Choroid plexus epithelial cell (primary cell): ENCODE measurements at places on chromosomes 7 and 10.
A peak's percentile ranks its signal among the peaks of the same experiment; 100 is the strongest.

GRCh38 chr10:28915989-28916588 lies 238.8 kb downstream of the BAMBI start:
- DNase-seq: no peak

GRCh38 chr7:74063223-74063641 lies 20.4 kb upstream of the LIMK1 start:
- DNase-seq: no peak

DNA sequence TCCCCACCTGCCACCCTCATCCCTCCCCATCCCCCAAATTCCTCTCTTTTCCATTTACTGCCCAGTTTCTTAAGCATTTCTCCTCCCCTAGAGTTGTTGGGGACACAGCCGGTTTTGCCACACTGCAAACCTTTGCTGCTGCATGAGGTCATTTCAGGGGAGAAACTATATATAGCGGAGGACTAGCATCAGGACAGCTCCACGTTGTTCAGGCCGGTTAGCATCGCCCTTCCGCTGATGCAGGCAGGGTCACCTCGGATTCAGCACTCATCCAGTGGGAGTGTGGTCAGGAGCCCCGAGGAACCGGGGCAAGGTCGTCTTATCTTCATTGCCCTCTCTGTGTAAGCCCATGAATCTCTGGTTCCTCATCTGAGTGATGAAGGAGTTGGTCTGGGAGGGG lies 15.6 kb downstream of the UBTD1 start:
- DNase-seq: no peak

- peak; percentile 4 for DNase-seq
Measured at GRCh38 chr10:18437486-18437885, 213.9 kb downstream of the NSUN6 start.

DNA sequence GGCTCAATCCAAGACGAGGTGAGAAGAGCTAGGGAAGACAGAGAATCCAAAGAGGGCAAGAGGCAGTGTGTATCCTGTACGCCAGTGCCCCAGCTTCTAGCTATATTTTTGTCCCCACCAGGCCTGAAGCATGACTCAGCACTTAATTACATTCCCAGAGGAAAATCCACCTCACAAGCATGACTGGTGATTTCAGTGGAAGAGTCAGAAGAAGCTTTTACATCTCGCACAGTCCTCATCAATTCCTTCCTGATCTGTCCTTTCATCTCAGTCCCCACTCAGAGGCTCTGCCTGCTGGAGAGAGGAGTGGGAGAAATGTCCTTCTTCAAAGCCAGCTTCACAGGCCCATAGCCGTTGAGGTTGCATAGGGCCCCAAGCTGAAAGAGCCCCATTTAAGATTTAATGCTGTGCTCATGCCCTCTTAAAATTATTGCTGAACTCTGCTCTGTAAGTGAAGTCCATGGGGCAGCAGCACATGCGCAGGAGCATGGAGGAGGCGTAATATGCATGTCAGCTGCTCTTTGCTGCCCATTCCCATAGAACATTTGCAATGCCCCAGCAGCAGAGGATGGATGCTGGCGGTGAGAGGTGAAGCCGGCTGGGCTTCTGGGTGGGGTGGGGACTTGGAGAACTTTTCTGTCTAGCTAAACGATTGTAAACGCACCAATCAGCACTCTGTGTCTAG lies 39.0 kb upstream of the AOAH start:
- no peak for DNase-seq

DNA sequence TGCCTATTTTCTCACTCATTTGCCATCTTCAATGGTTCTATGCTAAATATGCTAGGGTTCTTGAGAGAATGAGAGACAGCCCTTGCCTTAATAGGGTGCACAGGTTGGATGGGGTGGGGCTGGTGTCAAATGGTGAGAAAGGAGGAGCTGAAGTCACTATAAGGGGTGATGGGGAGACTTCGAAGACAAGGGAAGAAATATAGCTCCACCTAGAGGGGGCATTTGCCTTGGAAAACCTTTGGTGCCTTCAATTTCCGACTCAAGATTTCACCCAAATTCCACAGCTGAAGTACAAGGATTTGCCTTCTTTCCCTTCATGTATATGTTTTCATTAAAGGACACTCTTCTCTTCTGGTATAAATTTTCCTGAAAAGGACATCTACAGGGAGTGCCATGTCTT lies 5.6 kb downstream of the PTN start:
- DNase-seq: peak; percentile 11

DNA sequence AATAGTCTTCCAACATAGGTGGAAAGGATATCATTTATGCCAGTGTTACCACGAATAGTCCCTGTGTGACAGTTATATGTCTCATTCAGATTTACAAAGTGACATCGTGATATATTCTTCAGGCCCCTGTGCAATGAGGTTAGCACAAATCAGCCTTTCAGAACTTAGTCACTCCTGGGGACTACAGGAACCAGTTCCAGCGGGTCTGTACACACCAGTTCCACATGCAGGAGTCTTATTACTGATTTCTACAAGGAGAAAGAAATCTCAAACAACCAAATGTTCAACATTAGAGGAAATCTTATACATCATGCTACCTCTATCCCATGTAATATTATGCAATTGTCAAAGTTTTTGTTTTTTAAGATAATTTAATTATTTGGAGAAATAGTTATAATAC lies 4.4 kb upstream of the WDR91 start:
- DNase-seq: no peak

DNA sequence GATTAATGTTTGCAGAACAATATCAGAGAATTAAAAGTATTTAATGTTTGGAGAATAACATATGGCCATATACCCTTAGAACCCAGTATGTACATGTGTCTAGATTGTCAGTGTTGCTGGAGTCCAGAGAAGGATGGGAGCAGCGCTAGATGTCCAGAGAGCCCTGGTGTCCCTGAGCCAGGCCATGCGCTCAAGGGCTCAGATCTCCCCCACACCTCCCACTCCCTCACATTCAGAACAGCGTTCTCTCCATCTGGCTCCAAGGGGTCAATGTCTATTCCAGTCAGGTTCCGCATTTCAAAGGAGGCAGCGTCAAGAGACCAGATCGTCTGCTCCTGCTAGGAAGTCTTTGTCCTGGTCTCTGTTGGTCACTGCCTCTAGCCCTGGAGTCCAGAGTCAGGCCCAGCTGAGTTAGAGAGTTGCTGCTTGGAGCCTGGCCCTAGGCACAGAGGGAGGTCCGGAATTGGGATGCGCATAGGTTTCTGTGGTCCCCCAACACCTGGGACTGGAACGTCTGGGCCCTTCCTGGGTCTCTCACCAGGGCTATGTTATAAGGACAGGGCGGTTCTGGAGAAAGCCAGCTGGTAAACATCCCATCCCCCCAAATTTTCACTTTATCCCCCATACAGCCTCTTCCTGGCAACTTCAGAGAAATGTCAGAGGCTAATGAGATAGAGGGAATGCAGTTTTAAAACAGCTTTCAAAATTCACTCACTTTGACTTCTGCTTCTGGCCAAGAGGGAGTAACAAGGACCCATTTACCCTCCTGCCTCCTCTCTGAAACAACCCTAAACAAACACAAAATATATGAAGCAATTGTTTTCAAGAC lies 6.5 kb upstream of the WDR86 start:
- DNase-seq: no peak

DNA sequence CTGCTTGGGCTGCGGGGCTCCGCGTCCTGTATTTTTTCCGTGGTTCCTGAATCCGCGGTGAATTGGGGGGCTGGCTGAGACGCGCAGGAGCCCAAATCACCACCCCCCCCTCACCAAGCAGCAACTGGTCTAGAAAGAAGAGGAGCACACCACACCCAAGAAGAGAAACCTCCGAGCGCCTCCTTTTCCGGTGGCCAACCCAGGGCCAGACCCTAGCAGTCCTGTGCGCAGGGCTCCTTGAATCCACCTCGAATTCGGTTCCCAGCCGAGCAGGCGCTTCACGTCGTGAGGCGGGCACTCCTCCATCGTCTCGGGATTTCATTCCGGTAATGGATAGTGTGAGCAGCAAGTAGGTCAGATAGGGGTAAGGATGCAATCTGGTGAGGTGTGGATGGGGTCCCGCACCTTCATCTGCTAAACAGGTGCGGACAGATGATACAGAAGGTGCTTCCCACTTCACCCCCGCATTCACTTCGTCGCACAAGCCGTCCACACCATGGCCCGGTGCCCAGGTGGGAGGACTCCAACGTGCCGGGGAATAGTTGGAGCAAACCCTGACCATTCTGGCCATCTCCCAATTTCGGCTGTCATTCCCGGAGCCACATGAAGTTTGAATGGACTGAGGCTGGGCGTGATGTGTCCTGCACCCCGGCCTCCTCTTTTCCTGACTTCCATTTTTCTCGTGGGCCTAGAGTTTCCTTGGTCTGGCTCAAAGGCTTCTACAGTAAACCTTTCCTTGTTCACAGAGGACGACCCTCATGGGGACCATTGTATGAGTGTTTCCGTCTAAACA lies 19.8 kb upstream of the ZNF273 start:
- DNase-seq: no peak

- no peak for DNase-seq
Measured at GRCh38 chr10:89648074-89648473, 3.0 kb upstream of the PANK1 start.

- DNase-seq: peak; percentile 38
Measured at GRCh38 chr7:87474533-87475358, 734 bp downstream of the ABCB4 start.

GRCh38 chr10:81873231-81873931 lies 1.6 kb upstream of the NRG3 start:
- DNase-seq: no peak

DNA sequence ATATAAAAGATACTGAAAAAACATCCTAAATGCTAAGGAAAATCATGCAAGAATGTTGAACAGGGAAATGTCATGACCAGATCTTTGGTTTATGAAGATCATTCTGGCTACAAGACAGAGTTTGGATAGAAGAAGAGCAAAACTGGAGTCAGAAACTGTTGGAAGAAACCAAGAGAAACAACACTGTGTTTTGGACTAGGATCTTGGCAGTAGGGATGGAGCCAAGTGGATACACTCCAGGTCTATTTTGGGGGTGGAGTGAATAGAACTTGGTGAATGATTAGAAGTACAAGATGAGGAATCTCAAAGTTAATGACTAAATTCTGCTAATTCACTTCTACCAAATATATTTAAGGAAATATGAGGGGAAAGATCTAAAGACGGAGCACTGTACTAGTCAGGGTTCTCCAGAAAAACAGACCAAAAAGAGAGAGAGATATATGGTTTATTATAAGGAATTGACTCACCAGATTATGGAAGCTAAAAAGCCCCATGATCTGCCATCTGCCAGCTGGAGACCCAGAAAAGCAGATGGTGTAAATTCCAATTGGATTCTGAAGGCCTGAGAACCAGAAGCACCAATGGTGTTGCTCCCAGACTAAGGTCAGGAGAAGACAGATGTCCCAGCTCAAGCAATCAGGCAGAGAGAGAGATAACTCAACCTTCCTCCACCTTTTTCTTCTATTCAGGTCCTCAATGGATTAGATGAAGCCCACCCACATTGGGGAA lies 254.9 kb downstream of the TRIL start:
- no peak for DNase-seq

- no peak for DNase-seq
Measured at GRCh38 chr10:132388891-132389432, 8.0 kb upstream of the PWWP2B start.

GRCh38 chr10:24502006-24502405 lies 221.7 kb downstream of the ARHGAP21 start:
- no peak for DNase-seq

DNA sequence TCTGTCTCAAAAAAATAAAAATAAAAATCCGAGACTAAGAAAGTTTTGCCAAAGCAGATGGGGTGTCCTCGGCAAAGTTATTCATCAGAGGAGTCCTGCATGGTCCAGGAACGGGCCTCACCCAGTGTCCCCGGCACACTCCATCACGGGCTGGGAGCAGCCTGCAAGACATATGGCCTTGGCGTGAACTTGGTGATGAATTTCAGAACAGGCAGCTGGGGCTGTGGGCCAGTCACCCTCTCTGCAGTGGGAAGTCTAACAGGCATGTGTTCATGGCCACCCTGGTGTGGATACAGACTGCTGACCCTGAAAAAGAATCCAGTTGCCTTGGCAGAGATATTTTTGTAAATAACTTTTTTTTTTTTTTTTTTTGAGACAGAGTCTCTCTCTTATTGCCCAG lies 34.7 kb downstream of the NPTX2 start:
- no peak for DNase-seq

DNA sequence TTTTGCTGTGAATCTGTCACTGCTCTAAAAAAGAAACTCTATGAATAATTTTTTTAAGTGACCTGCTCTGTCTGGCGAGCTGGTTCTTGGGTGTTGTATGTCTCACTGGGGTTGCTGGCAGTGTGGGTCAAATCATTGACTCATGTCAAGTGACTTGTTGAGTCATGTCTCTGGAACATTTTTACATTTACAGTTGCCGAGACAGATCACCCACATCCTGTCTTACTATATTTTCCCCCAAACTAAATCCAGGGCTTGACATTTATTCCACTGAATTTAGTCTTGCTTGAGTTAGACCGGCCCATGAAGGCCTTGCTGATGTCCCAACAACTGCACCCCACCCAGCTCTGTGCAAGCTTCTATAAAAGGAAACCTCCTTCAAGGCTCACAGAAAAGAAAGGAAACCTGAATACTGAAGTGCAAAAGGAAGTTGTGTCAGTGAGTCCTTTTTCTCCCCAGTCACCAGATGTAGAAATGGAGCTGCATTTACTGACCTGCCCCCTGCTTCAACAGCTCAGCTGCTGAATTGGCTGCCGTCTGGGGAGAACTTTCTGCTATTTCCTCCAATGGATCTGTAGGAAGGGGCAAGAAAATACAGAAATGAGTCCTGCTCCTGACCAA lies 290.3 kb downstream of the TNS3 start:
- DNase-seq: peak; percentile 92

DNA sequence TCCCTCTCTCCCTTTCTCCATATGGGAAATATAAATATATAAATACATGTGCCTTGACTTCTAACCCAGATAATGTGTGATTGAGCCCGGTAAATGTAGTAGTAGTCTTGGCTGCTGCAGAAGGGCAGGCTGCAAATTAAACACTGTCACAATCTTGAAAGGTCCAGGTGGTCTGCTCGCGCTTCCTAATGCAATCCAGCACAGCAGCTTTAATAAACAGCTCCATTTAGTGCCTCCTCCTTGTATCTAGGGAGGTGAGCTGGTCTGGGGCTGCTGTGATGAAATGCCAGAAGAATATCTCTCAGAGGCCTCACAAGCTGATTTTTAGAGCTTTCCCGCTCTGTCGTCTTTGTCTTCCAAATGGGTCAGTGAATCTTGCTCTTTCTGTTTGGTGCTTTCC lies 782 bp downstream of the POU6F2 start:
- no peak for DNase-seq

GRCh38 chr7:49635800-49636199 lies 137.6 kb upstream of the VWC2 start:
- DNase-seq: no peak

GRCh38 chr7:81162771-81163525 lies 244.1 kb upstream of the SEMA3C start:
- DNase-seq: peak; percentile 73

GRCh38 chr7:28725045-28725642 lies 233.0 kb downstream of the TRIL start:
- no peak for DNase-seq

GRCh38 chr10:99080275-99080945 lies 155.2 kb downstream of the HPSE2 start:
- DNase-seq: no peak

GRCh38 chr7:33258491-33258951 lies 129.2 kb downstream of the BBS9 start:
- peak; percentile 47 for DNase-seq

- no peak for DNase-seq
Measured at GRCh38 chr7:83270407-83270806, 107.7 kb upstream of the PCLO start.

GRCh38 chr7:99365318-99366141 lies 9.0 kb upstream of the ARPC1B start:
- no peak for DNase-seq
